Activated T-helper 1 cell treated with anti-CD3 and anti-CD28 coated beads, Interleukin-12 subunit alpha, Interleukin-12 subunit beta, Interleukin-2, Interleukin-4 antibody, amounts not matched to agents 30 ng/mL and 10 ng/mL and 1 ng/mL, durations not matched to agents 14 hours and 24 hours and 36 hours (primary cell): ENCODE measurements at places on chromosomes 7 and 10.

GRCh38 chr10:98664329-98665042 is 217.8 kb upstream of the HPS1 start:
- no peak overlapping the region for H3K27ac ChIP-seq
- H3K36me3 ChIP-seq: no peaks in the 10 kb centered on the region
- no peaks in the 10 kb centered on the region for H3K4me1 ChIP-seq

- H3K4me3 ChIP-seq: no peak overlapping the region
- no peaks in the 10 kb centered on the region for H3K4me1 ChIP-seq
- no peaks in the 10 kb centered on the region for H3K36me3 ChIP-seq
Observed at GRCh38 chr7:138125598-138126111, 49.4 kb downstream of the AKR1D1 start.

DNA sequence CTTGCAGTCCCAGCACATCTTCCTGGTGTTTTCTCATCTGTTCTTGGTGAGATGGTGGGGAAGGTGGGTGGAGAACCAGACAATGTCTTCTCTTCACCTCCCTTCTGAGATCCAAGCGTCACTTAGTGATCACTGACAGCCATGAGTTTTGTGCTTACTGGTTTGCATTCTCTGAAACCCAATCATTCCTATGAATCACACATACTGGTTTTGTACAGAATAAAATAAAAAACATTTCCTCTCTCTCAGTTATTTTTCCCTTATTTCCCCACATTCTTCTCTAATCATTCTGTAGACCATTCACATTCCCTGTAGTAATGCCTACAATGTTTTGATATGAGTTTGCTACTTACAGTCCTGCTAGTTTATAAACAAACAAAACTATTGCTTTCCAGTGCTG is 143.8 kb upstream of the SLC13A1 start:
- H3K4me1 ChIP-seq: no peaks in the 10 kb centered on the region
- H3K27me3 ChIP-seq: no peaks in the 10 kb centered on the region
- H3K27ac ChIP-seq: no peak overlapping the region
- no peaks in the 10 kb centered on the region for H3K36me3 ChIP-seq
- H3K4me3 ChIP-seq: no peak overlapping the region
- no peak for DNase-seq

GRCh38 chr7:22962775-22963350 is 51.1 kb downstream of the HYCC1 start:
- no peak overlapping the region for H3K27ac ChIP-seq
- no peak for DNase-seq
- no peaks in the 10 kb centered on the region for H3K27me3 ChIP-seq
- H3K4me3 ChIP-seq: no peak overlapping the region
- no peaks in the 10 kb centered on the region for H3K4me1 ChIP-seq

- H3K4me3 ChIP-seq: no peak overlapping the region
- H3K27ac ChIP-seq: no peak overlapping the region
- no peak for DNase-seq
- no peaks in the 10 kb centered on the region for H3K36me3 ChIP-seq
- no peaks in the 10 kb centered on the region for H3K4me1 ChIP-seq
- peaks cover 3% of the 10 kb centered on the region for H3K27me3 ChIP-seq
Observed at GRCh38 chr7:51261117-51261835, 55.3 kb downstream of the COBL start.

DNA sequence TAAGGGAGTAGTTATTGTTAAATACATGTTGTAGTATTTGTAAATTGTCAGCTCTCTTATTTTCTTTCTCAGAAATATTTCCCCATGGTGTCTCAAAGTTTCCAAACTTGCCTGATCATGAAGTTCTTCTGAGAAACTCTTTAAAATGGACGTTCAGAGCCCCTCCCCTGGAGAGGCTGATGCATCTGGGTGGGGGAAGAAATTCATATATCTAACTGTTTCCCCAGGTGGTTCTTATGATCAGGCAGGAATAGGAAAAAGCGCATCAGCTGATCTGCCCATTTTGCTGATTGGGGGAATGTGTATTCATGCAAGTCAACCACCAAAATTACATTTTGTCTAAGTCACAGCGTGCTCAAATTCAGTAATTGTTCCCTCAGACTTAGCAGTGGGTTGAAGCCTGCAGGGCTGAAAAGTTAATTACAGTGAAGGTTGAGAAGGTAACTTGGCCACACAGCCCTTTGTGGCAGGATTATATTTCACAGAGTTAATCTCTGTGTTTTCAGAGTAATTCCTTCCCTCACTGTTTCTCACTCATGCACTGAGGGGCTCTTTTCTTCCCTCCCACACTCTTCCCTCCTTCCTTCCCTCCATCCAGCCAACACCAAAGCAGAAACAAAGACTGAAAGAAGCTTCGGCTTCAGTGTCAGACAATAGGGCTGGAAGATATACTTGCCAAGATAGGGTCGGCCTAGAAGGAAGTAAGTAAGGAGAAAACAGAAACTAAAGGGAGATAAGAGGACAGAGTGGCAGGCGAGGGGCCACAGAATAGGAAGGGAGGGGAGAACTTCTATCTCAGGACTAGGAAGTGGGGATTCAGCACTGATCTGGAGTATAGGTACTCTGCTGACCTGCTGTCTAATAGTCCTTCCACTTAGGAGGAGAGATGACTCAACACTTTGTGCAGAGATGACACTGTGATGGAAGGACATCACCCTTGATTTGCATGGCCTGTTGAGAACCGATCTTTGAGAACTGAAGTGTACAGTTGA is 50.5 kb upstream of the STARD3NL start:
- DNase-seq: no peak
- no peak overlapping the region for H3K27ac ChIP-seq
- H3K36me3 ChIP-seq: no peaks in the 10 kb centered on the region
- no peak overlapping the region for H3K4me3 ChIP-seq
- H3K27me3 ChIP-seq: peaks cover 2% of the 10 kb centered on the region

DNA sequence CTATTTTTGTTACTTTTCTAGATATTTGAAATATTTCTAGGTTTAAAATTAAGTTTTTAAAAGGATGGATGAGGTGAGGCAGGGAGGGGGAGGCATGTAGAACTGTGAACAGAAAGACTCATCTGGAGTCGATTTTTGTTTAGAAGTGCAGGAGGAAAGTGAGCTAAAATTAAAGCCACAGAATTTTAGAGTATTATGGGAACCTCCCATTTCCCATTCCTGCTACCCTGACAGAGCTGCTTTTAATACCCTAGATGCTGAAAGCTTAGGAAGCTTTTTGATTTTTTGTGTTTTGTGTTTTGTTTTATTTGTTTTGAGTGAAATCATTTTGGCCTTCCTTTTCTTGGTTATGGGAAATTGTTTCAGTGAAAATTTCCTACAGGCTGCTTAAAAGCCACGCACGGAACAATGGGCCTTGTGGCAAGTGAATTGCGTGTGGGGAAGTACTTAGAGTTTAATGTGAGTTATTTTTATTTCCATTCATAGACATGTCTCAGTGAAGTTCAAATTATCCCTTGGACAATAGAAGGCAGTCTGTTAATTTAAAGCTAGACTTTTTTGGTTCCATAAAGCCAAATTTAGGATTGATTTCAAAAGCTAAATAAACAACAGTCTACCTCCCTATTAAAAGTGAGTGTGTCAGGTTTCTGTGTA is 102.0 kb upstream of the HDAC9 start:
- no peak overlapping the region for H3K27ac ChIP-seq
- DNase-seq: no peak
- no peaks in the 10 kb centered on the region for H3K4me1 ChIP-seq
- no peaks in the 10 kb centered on the region for H3K27me3 ChIP-seq
- no peaks in the 10 kb centered on the region for H3K36me3 ChIP-seq

- H3K4me3 ChIP-seq: no peak overlapping the region
- DNase-seq: no peak
- no peak overlapping the region for H3K27ac ChIP-seq
- H3K36me3 ChIP-seq: no peaks in the 10 kb centered on the region
Observed at GRCh38 chr7:153564391-153564790, 487.8 kb upstream of the DPP6 start.

DNA sequence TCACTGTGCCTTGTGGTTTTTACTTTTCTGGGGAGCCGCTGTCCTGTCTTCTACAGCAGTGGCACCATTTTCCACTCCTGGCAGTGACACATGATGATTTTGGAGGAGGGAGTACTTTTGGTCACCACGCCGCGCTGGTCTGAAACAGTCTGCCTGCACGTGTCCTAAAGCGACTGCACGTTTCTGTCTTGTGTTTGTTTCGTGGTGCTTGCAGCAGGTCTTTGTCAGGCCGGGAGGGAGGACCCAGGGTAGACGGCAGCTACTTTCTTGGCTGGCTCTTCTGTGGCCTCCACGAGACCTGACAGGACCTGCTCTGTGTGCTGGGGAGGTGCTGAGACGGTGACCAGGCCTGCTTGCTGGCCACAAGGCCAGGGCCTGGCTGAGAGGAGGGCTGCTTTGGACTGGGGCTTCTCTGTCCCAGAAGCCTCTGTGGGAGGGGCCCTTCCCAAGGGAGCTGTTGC is 82.0 kb downstream of the GLRX3 start:
- H3K27ac ChIP-seq: no peak overlapping the region
- H3K4me3 ChIP-seq: no peak overlapping the region
- H3K27me3 ChIP-seq: no peaks in the 10 kb centered on the region
- no peak for DNase-seq

DNA sequence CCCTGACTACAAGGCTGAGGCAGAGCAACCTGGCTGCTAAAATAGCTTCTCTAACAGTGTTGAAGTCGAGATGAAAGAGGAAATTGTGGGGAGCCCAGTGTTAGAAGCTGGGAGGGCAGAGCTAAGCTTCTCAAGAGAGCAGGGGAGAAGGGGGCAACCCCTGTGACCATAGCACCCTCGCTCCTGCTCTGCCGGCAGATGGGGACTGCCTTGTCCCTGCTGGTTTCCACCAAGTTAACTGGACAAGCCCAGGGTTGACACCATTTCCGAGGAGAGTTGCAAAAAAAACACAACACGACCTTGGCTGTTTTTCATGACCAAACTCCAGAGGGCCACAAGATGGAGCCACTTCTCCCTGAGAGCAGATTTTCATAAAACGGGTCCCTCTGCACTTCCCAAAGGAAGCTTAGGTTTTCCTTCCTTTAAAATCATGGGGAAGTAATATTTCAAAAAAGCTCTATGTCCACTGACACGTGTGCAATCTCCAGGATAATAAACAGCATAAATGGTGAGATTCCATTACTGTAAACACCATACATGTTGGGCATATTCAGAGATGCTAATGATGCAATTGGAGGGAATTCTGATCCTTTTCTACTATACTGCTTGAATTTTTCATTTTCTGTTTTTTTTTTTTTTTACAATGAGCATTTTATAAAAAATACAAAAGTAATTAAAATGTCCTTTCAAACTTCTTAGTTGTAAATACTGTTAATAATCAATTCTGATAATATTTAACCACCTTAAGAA is 140.4 kb downstream of the PIP4K2A start:
- peaks cover 46% of the 10 kb centered on the region for H3K4me1 ChIP-seq
- H3K4me3 ChIP-seq: no peak overlapping the region
- H3K36me3 ChIP-seq: peaks cover 38% of the 10 kb centered on the region
- peak overlapping the region; percentile 44 for H3K27ac ChIP-seq

DNA sequence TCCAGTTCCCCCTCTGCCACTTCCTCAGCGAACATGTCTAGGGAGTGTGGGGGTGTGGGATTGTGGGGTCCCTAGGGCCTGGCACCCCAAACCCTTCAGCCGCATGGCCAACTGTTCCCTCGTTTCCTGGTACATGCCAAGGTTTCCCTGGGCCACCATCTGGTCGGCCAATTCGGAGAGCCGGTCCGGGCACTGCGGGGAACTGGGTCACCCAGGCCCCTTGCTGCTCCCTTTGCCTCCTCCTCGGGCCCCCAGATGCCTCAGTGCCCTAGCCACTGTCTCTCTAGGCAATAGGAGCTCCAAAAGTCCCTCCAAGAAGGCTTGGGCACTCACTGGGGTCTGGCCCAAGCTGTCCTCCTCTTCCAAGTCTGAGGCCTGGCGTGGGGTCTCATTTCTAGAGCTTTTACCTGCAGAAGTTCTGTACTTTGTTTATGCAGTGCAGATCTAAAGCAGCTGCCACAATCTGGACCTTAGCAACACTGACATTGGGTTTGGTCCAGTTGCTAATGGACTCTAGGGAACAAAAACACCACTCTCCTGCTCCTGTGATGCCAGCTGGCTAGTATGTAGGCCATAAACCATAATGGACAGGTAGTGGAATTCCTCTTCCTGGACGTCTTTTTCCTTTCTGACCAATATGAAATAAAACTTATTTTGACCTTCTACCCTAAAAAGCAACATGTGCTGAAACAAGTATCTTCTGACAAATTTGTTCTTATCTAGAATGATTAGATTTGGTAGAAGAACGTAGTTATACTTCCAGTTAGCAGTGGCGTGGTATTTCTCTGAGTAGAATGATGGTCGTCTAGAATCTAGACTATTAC is 172.9 kb downstream of the LRRC4 start:
- no peak for DNase-seq
- H3K36me3 ChIP-seq: peaks cover 30% of the 10 kb centered on the region
- peaks cover 67% of the 10 kb centered on the region for H3K4me1 ChIP-seq
- H3K27me3 ChIP-seq: peaks cover 5% of the 10 kb centered on the region
- H3K27ac ChIP-seq: peak overlapping the region; percentile 52

- no peak overlapping the region for H3K4me3 ChIP-seq
- H3K36me3 ChIP-seq: no peaks in the 10 kb centered on the region
- H3K27me3 ChIP-seq: peaks cover 3% of the 10 kb centered on the region
Observed at GRCh38 chr7:93359520-93360198, 127.5 kb downstream of the VPS50 start.

GRCh38 chr7:84712374-84713121 is 474.3 kb downstream of the SEMA3D start:
- no peaks in the 10 kb centered on the region for H3K27me3 ChIP-seq
- H3K27ac ChIP-seq: no peak overlapping the region
- no peak for DNase-seq
- H3K4me1 ChIP-seq: no peaks in the 10 kb centered on the region
- H3K4me3 ChIP-seq: no peak overlapping the region

- H3K27ac ChIP-seq: no peak overlapping the region
- no peak for DNase-seq
- H3K4me3 ChIP-seq: no peak overlapping the region
- H3K4me1 ChIP-seq: no peaks in the 10 kb centered on the region
- no peaks in the 10 kb centered on the region for H3K36me3 ChIP-seq
- H3K27me3 ChIP-seq: no peaks in the 10 kb centered on the region
Observed at GRCh38 chr7:15239801-15240200, 322.0 kb downstream of the AGMO start.

DNA sequence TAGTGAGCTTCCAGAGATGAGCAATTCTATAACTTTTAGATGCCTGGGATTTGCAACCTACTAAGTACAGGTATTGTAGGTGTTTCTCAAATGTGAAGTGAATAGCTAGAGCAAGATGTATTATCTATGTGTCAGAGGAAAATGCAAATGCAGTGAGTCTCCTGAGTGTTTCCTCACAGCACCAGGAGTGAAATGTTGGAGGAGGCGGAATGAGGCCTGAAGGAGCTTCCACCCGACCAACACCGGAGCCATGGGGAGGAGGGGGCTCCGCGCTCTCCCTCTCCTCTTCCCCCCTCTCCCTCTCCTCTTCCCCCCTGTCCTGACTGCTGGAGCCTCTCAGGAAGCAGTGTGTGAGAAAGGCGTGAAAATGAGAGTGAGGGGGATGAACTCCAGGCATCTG is 79.9 kb upstream of the RNF32 start:
- no peak overlapping the region for H3K27ac ChIP-seq
- DNase-seq: no peak
- H3K4me3 ChIP-seq: no peak overlapping the region
- no peaks in the 10 kb centered on the region for H3K4me1 ChIP-seq

- peak overlapping the region; percentile 43 for H3K27ac ChIP-seq
- no peaks in the 10 kb centered on the region for H3K36me3 ChIP-seq
Observed at GRCh38 chr7:157432541-157432956, 95.7 kb downstream of the DNAJB6 start.

- no peak for DNase-seq
- no peak overlapping the region for H3K27ac ChIP-seq
- H3K4me1 ChIP-seq: no peaks in the 10 kb centered on the region
- no peaks in the 10 kb centered on the region for H3K36me3 ChIP-seq
- H3K4me3 ChIP-seq: no peak overlapping the region
- H3K27me3 ChIP-seq: peaks cover 32% of the 10 kb centered on the region
Observed at GRCh38 chr7:105990141-105990540, 27.1 kb downstream of the CDHR3 start.
